D341Med (cell line): ENCODE measurements at places on chromosomes 4 and X.

GRCh38 chr4:151315212-151315886 is 10.1 kb downstream of the SH3D19 start:
- no peak for DNase-seq

- DNase-seq = no peak
Observed at GRCh38 chr4:28562913-28563312, 1702.3 kb downstream of the STIM2 start.

GRCh38 chrX:104913348-104913747 is 307.1 kb downstream of the TEX13A start:
- DNase-seq = peak; percentile 8

GRCh38 chr4:78129383-78130108 is 72.4 kb downstream of the FRAS1 start:
- no peak for DNase-seq

GRCh38 chrX:133473451-133473850 is 58.2 kb upstream of the GPC4 start:
- DNase-seq = no peak

DNA sequence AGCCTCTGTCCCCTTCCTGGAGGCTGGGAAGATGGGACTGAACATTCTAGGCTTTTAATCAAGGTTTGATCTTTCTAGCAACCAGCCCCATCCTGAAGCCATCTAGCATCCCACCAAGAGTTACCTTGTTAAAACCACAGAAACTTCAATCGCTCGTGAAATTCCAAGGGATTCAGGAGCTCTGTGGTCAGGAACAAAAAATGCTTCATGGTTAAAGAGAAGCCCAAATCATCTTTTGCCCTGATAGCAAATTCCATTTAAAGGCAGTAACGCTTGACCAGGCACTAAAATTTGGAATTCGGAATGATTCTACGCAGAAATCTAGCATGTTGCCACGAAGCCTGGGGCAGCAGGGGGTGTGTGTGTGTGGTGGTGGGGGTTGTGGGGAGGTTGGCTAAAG is 47.8 kb downstream of the CASP6 start:
- no peak for DNase-seq

DNA sequence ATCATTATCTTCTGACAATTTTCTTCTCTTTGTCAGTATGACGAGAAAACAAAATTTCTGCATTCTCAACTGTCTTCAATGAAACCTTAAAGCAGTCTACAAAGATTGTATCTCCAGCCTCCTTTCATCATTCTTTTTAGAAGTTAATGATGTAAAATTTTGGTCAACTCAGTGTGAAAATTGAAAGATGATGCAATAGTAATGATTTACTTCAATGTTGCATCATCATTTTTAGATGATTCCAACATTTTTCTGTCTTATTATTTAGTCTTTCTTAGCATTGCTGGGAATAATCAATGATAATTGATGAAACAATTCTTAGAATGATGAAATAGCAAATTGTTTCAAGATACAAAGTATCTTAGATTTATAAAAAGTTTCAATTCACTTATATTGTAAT is 372.7 kb downstream of the C4orf33 start:
- DNase-seq = no peak

- DNase-seq = no peak
Observed at GRCh38 chrX:111504941-111505340, 6.5 kb upstream of the SERTM2 start.

- no peak for DNase-seq
Observed at GRCh38 chrX:131970347-131970746, 52.8 kb upstream of the STK26 start.

DNA sequence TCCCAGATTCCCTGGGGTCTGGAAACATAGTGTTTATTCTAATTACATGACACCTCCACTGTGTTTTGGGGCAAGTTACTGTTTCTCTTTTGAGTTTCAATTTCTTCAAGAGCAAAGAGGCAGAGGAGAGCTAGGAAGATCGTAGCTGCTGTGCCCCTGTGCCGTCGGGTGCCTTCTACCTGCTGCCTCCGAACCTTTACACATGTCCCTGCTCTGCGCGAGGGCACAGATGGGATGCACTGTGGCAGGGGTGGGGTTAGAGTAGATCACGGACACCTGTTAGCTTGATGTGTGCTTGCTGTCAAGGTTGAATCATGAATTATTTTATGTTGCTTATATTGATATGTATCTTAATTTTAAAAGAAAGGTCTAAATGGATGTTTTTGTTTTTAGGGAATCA is 71.1 kb upstream of the MSANTD1 start:
- peak; percentile 53 for DNase-seq
